NCI-H510A (cell line): ENCODE measurements at places on chromosomes 11 and 22.

- DNase-seq: no peak
These were observed 396.1 kb downstream of the BRD1 start for GRCh38 chr22:49431551-49431950.

GRCh38 chr22:22480940-22481339, 27.6 kb downstream of the ZNF280B start:
- DNase-seq: no peak

GRCh38 chr22:37639771-37640590, 512 bp downstream of the SH3BP1 start:
- no peak for DNase-seq

GRCh38 chr11:120554766-120555432, 43.4 kb downstream of the GRIK4 start:
- no peak for DNase-seq

GRCh38 chr11:1536065-1536843, 35.8 kb downstream of the DUSP8 start:
- no peak for DNase-seq

DNA sequence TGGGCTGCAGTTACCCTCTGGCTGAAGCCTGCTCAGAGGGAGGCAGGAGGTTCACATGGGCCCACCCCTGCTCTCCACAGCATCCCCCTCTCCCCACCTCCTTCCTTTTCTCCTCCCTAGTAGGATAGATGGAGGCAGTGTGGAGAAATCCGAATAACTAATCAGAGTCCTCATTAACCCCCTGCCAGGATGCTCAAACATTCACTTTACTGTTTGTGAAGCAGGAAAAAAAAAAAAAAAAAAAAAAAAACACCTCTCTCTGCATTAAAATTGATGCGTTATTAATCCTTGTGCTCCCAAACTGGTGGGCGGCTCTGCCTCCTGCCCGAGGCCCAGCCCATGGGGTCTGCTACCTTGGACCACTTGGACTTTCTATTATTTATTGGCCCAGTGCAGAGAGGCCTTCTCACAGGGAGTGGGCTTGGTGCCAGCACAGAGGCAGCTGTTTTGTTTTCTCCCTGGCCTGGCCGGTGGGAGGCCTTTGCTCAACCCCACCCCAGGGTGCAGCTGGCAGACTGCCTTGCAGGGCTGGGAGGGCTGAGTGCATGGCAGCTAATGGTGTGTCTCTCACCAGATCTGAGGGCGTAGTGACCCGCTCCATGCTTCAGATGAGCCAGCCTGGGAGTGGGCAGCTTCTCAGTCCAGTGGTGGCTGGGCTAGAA, 150.7 kb downstream of the PKNOX2 start:
- DNase-seq: no peak

DNA sequence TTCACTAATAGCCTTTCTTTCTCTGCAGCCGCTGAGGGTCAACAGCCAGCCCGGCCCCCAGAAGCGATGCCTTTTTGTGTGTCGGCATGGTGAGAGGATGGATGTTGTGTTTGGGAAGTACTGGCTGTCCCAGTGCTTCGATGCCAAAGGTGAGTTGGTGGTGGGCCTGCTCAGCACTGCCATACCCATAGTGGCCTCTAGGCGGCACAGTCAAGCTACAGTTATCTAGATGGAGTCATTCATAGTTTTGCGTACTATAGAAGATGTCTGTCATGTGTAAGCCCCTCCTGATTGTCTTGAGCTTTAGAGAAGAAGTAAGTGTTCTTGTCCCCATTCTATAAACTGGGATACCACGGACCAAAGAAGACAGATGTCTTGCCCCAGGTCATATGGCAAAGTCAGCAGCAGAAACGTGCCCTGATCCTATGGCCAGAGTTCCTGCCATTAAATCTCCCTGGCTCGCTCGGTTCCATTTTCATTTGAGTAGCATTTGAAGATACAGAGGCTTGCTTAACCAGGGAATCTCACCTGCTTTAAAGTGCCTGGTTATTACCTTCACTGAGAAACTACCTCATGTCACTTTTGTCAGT, 42.1 kb upstream of the CRTAM start:
- DNase-seq: no peak

DNA sequence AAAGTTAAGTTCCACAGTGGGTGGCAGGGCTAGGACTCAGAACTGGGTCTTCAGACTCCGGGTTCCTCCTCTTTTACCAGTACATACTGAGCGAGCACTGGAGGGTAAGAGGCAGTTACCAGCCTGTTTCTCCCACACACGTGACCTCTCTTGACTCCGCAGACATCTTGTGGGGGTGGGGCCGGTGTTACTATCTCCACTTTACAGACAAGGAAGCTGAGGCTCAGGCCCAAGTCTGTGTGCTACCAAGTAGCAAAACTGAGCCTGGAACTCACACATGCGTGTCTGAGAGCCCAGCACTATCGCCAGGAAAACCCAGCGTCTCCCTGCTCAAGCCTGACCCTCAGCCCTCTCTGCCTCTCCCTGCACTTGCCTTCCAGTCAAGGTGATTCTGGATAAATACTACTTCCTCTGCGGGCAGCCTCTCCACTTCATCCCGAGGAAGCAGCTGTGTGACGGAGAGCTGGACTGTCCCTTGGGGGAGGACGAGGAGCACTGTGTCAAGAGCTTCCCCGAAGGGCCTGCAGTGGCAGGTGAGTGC, 16.0 kb upstream of the SMIM35 start:
- DNase-seq: no peak

DNA sequence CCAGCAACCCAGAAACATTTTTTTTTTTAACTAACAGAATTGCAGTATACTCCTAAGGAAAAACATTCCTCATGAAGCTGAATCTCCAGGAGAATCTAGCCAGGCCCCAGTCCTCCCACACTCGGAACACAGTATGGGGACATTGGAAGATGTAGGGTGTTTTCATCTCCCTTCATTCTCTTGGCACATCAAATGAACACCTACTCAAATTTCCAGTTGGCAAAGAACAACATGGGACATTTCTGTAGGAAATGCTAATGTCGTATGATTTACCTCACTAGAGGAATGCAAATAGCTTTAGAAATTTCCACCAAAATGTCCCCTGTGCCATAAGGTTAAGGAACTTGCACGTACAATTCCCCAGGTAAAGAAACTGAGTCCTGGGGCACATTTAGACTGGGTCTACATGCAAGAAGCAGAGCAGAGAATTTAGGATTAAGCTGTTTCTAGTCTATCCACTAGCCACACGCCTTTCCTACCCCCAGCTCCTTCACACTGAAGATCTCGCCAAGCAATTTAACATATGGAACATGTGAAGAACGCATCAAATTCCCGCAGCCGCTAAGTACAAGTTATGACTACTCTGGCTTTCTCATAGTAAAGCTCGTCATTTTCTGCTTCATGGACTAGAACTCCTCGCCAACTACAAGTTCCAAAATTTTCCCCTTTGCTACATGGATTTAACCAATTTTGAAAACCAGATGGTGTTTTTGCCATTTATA, 2.9 kb upstream of the CADM1 start:
- DNase-seq: no peak

- DNase-seq: no peak
These were observed 755.7 kb downstream of the KCNA4 start for GRCh38 chr11:29260939-29261705.

GRCh38 chr11:67002921-67003411, 20.0 kb upstream of the SYT12 start:
- DNase-seq: no peak

- no peak for DNase-seq
These were observed 146.5 kb upstream of the RAG2 start for GRCh38 chr11:36744375-36745168.

GRCh38 chr22:19005905-19006304, 69.8 kb upstream of the PRODH start:
- no peak for DNase-seq

DNA sequence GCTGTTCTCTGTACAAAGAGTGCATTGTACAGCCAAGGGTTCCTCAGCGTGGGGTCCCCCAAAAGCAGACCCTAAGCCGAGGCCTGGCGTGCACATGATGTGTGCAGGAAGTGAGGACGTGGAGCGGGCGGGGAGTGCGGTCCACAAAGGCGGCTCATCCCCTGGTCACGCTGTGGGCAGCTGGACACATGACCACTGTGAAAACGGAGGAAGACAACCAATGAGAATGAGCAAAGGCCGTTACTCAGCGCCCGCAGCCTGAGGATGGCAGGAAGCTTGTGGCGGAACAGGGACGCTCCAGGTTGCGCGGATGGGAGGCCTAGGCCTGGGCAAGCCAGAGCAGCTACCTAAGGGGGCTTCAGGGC, 1263.7 kb downstream of the BRD1 start:
- DNase-seq: no peak

GRCh38 chr11:129192150-129192549, at the start of gene ARHGAP32:
ARHGAP32 (minus strand) TSS chr11:129192325; CDS start chr11:129192198, 127 bp downstream.
- no peak for DNase-seq

- DNase-seq: no peak
These were observed 44.4 kb upstream of the CLDN5 start for GRCh38 chr22:19568337-19569275.

DNA sequence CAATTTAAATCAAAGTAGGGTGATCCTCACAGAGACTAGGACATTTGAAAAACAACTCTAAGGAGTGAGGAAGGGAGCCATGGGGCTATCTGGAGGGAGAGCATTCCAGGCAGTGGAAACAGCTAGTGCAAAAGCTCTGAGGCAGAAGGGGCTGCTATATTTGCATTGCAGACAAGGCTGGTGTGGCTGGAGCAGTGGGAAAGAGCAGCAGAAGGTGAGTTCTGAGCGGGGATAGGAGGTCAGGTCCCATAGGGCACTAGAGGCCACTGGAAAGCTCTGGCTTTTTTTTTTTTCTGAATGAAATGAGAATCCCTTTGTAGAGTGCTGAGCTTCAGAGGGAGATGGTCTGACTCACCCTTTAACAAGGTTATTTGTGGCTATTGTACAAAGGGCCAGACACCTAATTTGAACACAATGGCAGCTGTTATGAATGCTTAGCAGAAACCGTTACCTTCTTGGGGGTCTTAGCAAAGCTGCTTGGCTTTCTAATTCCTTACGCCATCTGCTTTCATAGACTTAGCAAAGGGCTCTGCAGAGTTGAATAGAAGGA, 291.6 kb downstream of the BUD13 start:
- no peak for DNase-seq

GRCh38 chr11:94583213-94583865, 16.2 kb downstream of the PIWIL4 start:
- DNase-seq: no peak

DNA sequence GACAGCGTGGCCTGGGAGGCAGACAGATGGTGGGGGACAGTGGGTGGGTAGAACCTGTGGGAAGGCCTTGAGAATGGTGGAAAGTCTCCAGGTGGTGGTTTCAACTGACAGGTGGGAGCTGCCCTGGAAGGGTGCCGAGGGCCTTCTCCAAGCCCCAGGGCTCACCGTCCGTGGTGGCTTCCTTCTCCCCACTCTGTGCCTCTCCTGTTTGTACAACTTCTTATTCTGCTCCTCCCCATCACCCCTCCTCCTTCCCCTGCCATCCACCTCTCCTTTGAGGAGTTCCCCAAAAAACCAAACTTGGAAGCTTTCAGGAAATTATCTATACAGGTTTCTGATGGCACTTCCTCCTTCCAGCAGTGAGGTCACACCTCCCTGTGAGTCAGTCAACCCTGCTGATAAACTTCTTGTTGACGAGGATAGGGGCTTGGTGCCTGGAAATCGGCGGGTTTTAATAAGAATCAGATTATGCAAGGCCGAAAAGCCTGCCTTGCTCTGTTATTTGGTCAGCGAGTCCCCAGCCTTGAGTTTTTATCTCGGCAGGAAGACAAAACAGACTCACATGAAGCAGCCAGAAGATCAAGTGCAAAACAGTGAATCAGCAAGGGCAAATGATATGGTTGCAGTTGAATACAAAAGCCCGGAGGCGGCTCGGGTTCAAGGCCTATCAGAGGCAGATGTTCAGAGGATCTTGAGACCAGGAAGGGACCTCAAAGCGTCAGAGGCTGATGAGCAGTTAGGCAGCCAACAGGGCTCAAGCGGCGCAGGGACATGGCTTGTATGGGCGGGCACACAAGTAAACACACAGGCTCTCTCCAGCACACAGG, 9.5 kb upstream of the ST3GAL4 start:
- DNase-seq: no peak

DNA sequence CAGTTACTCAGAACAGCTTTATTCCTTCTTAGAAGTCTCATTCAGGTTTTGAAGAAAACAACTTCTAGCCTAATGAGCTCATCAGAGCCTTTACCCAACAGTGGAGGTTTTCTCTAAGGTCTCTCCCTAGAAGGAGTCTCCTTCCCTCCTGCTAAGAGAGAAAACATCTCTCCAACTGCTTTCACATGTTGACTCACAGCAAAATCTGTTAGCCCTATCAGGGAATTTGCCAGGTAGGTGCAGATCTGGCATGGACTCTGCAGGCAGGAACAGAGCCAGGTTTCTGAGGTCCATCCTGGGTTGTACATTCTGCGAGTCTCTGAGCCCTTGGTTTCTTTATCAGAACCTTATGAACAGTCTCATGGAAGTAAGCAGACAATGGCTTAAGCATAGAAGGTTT, 214.4 kb downstream of the HIPK3 start:
- DNase-seq: no peak

DNA sequence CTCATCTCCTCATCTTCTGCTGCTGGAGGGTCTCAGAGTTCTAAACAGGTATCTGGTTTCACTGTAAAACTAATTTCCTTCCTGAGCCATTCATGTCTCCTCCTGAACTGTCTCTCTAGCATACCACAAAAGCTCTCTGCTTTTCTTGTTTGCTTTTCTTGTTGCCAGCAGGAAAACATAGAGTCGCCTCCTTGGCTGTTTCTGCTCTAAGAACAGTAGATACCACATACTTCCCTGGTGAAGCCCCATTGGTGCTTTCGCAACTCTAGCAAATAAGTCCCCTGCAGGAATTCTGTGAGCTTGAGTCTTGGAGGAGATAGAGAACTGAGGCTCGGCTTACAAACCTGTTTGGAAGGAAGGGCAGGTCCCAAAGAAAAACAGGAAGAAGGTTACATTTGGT, 7.0 kb downstream of the DIXDC1 start:
- no peak for DNase-seq

DNA sequence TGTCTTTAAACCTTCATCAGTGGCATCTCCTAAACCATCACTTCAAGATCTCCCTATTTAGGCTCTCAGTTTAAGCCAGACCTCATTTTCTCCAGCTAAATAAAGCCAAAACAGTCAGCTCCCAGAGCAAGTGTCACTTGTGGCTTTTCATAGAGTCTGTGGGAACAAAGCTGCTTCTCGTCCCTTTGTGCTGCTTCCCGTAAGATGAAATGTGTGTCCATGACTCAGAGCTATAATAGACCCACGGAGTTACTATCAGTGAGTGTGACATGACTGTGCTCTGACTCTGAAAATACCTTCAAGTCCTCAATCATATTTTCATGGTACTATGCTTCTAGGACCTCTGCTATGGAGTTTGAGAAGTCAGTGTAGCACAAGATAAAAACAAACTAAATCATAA, 57.3 kb upstream of the SLN start:
- DNase-seq: no peak
